Endothelial cell (in vitro differentiated cells): ENCODE measurements at places on chromosomes 3 and 15. TPM values are rescaled to one million over a fixed set of nuclear protein-coding genes. Genes with fewer than 3 reads are reported as not detected.

- H3K4me1 ChIP-seq = no peaks in the 10 kb centered on the region
- no peak overlapping the region for H3K4me3 ChIP-seq
- peaks cover 12% of the 10 kb centered on the region for H3K36me3 ChIP-seq
- no peak overlapping the region for H3K27ac ChIP-seq
- peaks cover 1% of the 10 kb centered on the region for H3K27me3 ChIP-seq
Measured at GRCh38 chr3:100159331-100160153, 45.2 kb upstream of the FILIP1L start.

DNA sequence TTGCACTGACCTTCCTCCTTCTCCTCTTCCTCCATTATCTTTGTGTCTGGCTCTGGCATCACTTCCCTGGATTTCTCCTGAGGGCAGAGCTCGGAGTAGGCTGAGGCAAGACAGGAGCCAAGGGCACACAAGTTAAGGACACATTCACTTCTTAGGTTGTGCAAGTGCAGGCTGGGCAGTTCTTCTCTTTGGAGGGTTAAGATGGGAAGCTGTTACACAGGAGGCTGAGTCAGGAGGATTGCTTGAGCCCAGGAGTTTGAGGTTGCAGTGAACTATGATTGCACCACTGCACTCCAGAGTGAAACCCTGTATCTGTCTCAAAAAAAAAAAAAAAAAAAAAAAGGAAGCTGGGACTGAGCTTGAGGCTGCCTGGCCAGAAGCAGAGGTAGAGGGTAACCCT, 176.2 kb upstream of the ANKRD28 start:
- H3K4me1 ChIP-seq = no peaks in the 10 kb centered on the region
- peaks cover 2% of the 10 kb centered on the region for H3K27me3 ChIP-seq
- no peak overlapping the region for H3K27ac ChIP-seq

- DNase-seq = no peak
- no peak overlapping the region for H3K27ac ChIP-seq
- no peak overlapping the region for H3K4me3 ChIP-seq
- H3K4me1 ChIP-seq = peaks cover 6% of the 10 kb centered on the region
- H3K36me3 ChIP-seq = no peaks in the 10 kb centered on the region
Measured at GRCh38 chr3:33642806-33643205, 75.2 kb downstream of the CLASP2 start.

DNA sequence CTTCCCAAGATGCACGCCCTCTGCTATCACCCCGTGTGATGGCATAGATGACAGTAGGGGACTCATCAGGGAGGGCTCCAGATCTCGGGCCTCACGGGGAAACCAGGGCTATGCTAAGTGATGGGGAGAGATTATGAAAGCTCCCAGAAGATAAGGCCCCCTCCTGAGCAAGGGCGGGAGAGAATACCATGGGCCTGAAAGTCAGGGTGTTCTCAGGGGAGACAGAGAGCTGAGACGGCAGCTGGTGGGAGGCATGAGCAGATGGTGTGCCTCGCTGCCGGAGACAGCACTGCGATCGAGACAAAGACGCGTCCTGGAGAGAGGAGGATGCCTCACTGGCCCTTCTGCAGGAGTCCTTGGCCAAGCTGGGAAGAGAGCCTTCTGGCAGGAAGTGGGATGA, 106.5 kb upstream of the ADPGK start:
- H3K4me1 ChIP-seq = peaks cover 5% of the 10 kb centered on the region
- H3K27ac ChIP-seq = no peak overlapping the region
- no peak for DNase-seq
- H3K36me3 ChIP-seq = no peaks in the 10 kb centered on the region
- peaks cover 4% of the 10 kb centered on the region for H3K27me3 ChIP-seq

The MKRN2OS gene
- total RNA-seq = not detected

The MME gene
- total RNA-seq = 4.7 TPM
